ENCODE measurements at places on chromosomes 16 and 17.

- no peak for DNase-seq
Observed at GRCh38 chr17:51734462-51734861, 424.1 kb downstream of the CA10 start.

DNA sequence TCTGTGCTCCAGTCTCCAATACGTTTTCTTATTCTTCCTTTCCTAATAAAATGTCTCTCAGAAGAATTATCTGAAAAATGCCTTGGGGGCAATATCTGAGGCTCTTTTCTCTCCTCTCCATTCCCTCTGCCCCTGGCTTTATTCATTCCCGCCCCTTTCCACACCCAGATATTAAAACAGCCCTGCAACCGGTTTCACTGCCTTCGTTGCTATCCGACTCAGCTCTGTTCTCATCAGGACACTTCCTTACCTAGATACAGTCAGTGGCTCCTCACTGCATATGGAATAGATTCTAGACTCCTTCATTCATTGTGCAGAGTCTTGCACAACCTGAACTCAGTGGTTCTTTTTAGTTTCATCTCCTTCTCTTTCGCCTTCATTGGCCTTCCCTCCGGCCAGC lies 52.0 kb upstream of the TEKT3 start:
- no peak for DNase-seq

- DNase-seq: no peak
Observed at GRCh38 chr16:80457871-80458270, 82.9 kb upstream of the DYNLRB2 start.

- no peak for DNase-seq
Observed at GRCh38 chr16:80317116-80317515, 223.7 kb upstream of the DYNLRB2 start.

- DNase-seq: no peak
Observed at GRCh38 chr17:27996202-27997043, 46.1 kb upstream of the NLK start.

DNA sequence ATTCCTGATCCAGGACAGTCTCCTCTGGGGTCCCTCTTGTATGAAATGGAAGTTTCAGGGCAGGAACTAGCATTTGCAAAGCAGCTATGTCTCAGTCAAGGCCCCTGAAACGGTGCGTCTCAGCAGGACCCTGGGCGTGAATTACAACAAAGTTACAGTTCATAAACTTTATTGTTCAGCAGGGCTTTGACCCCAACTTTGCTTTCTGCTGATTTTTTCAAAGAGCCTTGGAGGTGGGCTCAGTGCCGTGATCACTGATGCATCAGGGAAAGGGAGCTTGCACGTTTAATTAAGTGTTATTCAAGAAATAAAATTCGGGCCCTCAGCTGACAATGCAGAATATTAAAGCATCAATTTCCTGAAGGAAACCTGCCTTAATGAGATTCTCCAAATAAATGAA lies 260.1 kb upstream of the C16orf82 start:
- DNase-seq: no peak

- no peak for DNase-seq
Observed at GRCh38 chr17:12041312-12041711, 20.6 kb downstream of the MAP2K4 start.

GRCh38 chr17:48055531-48056245 lies 7.5 kb downstream of the NFE2L1 start:
- DNase-seq: no peak

DNA sequence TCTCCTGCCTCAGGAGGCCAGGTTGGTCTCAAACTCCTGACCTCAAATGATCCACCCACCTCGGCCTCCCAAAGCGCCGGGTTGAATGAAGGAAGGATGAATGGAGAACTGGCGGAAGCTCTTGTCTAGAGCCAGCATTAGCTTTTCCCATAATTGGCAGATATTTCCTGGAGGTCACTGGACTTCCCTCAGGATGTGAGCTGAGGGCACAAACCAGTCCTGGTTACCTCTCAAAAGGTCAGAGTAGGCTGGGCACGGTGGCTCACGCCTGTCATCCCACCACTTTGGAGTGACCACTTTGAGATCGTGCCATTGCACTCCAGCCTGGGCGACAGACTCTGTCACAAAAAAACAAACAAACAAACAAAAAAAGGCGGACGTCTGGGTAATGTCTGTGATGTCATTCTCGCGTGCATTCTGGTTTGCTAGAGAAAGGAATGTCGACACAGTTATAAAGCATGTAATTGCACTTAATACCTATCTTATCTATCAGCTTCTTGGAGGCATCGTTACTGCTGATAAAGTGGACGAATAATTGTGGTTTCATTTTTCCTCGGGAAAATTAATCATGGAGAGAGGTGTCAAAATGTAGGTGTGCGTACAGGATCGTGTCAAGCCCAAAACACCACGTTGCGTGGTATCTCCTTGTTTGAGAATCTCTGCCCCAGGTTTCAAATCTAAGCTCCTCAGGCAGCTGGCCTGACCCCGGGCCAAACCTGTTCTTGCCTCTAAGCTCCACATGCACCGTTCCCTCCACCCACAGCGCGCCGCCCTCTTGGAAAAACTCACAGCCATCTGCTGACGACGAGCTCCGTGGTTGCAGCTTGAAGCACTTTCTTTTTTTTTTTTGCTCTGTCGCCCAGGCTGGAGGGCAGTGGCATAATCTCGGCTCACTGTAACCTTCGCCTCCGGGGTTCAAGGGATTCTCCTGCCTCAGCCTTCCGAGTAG lies 6.4 kb upstream of the CRK start:
- no peak for DNase-seq

GRCh38 chr16:58556678-58557077 lies 41.4 kb downstream of the SETD6 start:
- no peak for DNase-seq

GRCh38 chr16:56260378-56261160 lies 69.3 kb downstream of the GNAO1 start:
- DNase-seq: no peak

DNA sequence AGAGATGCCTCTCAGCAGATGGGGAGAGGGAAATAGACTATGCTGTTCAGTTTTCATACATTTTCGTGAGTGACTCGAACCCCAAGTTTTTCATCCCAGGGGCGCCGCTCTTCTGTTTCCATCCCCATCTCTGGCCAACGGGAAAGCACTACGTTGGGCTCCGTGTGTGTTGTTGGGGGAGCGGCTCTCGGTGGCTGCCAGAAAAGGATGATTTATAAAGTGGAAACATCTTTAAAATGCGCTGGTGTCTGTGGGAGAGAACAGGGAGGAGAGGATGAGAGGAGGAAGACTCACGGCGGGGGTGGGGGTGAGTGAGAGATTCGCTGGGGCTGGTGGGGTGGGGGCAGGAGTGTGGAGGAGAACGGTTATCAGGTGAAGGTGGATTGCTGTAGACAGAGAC lies 5.8 kb downstream of the TBX4 start:
- DNase-seq: no peak

GRCh38 chr17:19385521-19385983 lies 1.4 kb downstream of the MFAP4 start:
- DNase-seq: no peak

GRCh38 chr16:83831456-83831987 lies 23.7 kb downstream of the HSBP1 start:
- DNase-seq: no peak

- DNase-seq: no peak
Observed at GRCh38 chr16:4198816-4199215, 43.1 kb downstream of the SRL start.

- DNase-seq: no peak
Observed at GRCh38 chr17:65895969-65896368, 296.0 kb downstream of the CEP112 start.

DNA sequence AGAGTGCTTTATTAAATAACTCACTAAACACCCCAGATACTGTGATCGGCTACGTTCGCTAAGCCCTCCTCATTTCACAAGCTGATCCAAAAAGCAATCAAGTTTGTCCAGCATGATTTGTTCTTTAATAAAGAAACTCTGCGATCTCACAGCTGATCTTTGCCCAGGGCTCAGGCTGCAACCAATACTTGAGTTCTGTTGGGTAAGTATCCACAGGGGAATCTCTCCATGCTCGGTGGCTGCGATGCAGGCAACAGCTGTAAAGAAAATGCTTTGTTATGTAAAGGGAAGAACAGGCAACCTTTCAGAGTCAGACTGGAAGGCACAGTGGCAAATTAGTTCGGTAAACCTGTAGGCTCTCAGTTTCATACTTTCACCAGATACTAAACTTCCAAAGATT lies 67.5 kb downstream of the SHISA6 start:
- DNase-seq: no peak

- DNase-seq: no peak
Observed at GRCh38 chr17:59367657-59368045, 36.2 kb downstream of the YPEL2 start.

GRCh38 chr17:28944862-28945741 lies 6.2 kb downstream of the PHF12 start:
- DNase-seq: no peak

DNA sequence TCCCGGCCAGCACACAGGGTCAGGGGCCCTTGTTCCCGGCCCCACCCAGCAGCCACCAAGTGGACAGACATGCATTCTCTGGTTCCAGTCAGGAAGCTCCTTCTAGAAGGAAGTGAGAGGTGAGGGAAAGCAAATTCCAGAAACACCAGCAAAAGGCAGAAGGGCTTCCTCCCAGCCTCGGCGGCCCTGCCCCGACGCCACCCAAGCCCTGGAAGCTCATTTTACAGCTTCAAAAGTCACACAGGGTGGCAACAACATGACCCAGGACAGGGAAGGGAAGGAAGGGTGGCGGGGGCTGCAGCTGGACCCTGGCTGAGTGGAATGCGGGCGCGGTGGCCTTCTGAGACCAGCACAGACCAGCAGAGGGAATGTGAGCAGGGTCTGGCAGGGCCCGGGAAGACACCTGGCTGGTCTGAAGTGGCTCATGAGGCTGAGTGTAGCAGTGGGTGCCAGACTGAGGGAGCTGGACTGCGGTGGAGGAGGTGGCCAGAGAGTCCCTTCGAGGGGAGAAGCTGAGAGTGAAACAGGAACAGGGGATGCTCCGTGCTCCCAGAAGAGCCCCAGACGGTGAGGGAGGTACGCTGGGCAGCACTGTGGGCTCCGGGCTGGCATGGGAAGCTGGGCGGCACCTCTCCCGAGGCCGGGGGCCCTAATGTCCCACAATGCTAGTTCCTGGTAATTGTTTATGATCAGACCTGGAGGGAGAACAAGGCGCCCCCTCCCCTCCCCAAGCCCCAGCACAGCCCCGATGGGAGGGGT lies 1.9 kb upstream of the UNC13D start:
- DNase-seq: no peak

- no peak for DNase-seq
Observed at GRCh38 chr16:57192146-57192545, 6.0 kb downstream of the RSPRY1 start.

GRCh38 chr16:86261379-86261778 lies 248.9 kb upstream of the FOXF1 start:
- DNase-seq: no peak

DNA sequence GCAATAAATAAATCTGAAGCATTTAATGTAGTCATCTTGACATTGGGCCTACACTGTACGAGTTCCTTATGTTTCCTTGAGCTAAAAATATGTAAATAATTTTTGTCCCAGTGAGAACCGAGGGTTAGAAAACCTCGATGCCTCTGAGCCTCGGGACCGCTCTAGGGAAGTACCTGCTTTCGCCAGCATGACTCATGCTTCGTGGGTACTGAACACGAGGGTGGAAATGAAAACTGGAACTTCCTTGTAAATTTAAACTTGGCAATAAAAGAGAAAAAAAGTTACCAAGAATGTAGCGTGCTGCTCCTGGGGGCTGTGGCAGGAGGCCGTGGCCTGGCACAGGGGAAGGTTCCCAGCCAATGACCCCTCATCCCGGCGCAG lies 74.1 kb downstream of the SOCS1 start:
- no peak for DNase-seq

- DNase-seq: no peak
Observed at GRCh38 chr17:1830288-1830687, 483 bp downstream of the RPA1 start.

DNA sequence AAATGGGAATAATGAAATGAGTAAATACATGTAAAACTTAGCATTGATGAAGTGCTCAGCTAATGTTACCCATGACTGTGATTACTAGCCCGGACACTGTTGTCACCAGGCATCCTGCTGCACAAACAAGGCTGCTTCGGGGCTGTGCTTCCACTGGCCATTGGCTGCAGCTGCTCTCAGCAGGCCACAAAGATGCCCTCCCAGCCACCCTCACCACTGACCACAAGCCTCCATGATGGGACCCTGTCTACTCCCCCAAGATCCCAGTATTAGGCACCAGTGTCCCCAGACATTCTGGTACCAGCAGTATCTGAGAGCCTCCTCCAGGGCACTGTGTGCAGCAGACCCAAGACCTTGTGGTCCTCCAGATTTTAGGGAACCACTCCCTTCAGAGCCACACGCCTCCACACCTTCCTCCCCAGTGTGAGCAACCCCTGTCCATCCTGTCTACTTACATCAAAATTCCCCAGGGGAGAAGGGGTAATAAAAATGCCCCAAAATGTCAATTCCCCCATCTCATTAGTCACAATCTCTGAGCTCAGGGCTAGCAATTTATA lies 19.7 kb upstream of the NUP93 start:
- DNase-seq: no peak

DNA sequence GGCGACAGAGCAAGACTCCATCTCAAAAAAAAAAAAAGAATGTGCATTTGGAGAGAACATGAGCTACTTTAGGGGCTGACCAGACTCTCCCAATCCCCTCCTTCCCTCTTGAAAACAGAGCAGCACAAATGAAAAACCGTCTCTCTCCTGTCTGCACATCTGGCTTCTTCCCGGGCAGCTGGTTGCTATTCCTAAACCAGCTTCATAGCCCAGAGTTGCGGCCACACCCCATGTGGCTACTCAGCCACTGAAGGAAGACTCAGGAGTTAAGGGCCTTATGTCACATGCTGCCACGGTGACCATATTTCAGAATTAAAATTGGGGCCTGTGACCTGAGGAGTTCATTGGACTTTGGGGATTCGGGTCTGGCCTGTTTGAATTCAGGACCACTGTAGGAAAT lies 48.3 kb downstream of the KATNIP start:
- DNase-seq: no peak

- no peak for DNase-seq
Observed at GRCh38 chr17:4554441-4554996, 665 bp downstream of the MYBBP1A start.

GRCh38 chr16:21166561-21166961 lies 8.1 kb downstream of the LDAF1 start:
- DNase-seq: no peak

DNA sequence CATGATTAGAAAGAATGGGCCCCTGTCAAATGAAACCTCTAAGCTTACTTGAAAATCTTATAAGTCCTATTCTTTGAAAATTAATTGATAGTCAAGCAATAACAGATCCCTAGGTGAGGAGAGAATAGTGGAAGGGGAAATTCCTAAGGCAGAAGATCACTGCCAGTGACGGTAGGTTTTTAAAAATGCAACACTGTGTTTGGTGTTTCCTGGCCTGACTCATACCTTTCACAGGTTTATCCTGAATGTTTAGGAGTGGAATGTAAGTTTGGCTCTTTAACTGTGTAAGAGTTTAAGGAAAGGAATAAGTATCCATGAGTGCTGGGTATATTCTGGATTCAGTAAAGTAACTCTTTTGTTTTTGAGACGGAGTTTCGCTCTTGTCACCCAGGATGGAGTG lies 23.8 kb downstream of the HAPSTR1 start:
- DNase-seq: no peak

- no peak for DNase-seq
Observed at GRCh38 chr17:3643889-3644349, 7.4 kb downstream of the CTNS start.

- no peak for DNase-seq
Observed at GRCh38 chr17:80794281-80795089, 197.2 kb upstream of the CHMP6 start.

- DNase-seq: no peak
Observed at GRCh38 chr16:88685156-88686061, 898 bp downstream of the SNAI3 start.

- no peak for DNase-seq
Observed at GRCh38 chr17:72604518-72604917, 483.7 kb downstream of the SOX9 start.

- no peak for DNase-seq
Observed at GRCh38 chr17:1029196-1029921, 32.4 kb downstream of the TIMM22 start.
